ENCODE measurements at places on chromosomes 6 and 20.

GRCh38 chr20:9081423-9081966, 12.6 kb downstream of the PLCB4 start:
- DNase-seq: no peak

GRCh38 chr6:20856681-20857288, 322.5 kb downstream of the CDKAL1 start:
- DNase-seq: no peak

DNA sequence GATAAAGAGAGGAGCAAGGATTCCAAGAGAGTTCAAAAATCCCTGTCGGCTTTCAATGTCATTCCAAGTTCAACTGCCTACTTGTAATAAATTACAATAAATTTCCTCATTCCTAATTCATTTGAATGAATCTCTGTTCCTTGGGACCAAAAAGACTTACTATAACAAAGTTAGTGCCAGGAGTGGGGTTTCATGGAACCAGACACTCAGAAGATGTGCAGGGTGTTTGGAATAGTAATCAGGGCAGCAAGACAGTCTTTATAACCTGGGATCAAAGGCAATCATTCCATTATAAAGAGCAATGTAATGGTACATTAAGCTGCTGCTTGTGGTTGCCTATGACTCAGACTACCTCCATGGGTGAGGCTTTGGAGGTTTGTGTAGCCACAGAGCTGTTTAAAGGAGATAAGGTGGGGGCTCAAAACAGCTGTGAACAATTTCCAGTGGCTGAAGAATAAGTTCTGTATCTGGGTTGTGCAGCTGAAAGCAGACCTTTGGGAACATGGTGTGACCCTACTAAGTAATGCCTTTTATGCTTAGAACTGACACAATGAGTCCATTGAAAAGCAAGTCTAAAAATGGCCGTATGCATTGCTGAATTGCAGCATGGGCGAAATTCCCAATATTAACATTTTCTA, 159.9 kb downstream of the LINC00237 start:
- no peak for DNase-seq

GRCh38 chr6:43481075-43481474, 3.7 kb downstream of the TJAP1 start:
- no peak for DNase-seq

DNA sequence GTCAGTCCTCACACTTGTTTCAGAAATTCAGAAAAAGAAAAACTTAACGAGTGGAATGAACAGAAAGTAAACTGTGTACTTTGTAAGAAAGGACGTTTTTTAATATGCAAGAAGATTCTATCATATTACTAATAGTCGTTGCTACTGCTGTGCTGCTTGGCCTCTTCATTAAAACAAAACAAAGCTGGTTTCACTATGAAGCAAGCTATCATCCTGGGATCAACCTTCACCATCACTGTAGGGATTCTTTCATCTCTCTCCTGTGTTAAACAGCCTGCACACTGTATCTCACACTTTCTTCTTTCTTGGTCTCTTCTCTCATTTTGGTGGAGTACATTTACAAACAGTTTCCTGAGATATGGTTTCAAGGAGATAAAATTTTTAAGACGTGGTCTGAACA, 284.2 kb downstream of the BTBD9 start:
- DNase-seq: peak; percentile 28
